Stimulated activated CD8-positive, alpha-beta memory T cell treated with anti-CD3 and anti-CD28 coated beads, Interleukin-7, amount 100 ng/mL, for 1 hour (primary cell): ENCODE measurements at places on chromosomes 11 and 22.
A peak's percentile ranks its signal among the peaks of the same experiment; 100 is the strongest.

- DNase-seq: no peak
These were observed 58.1 kb upstream of the FAM181B start for GRCh38 chr11:82791779-82792178.

DNA sequence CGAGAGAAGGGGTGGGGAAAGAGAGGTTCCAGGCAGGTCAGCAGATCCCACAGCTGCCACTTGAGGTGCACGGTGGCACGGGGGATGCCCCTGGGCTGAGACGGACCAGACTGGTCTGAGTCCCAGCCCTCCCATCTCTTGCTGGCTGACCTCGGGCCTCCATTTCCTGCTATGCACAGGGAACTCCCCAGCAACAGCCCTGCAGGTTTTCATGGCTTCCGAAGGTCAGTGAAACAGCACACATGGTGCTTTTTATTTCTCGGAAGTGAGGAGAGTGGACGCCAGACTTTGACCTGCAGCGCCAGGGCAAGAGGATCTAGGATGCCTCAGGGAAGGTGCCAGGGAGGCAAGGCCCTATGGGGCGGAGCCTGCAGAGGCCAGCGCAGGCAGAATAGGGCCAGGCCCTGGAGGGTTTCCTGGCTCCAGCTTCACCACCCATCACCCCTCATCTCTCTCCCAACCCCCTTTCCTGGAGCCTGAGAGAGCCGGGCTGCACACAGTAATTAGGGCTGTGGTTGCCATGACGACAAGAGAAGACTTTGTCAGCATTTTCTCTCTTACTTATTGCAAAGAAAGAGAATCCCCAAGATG lies 29.5 kb downstream of the SLC22A12 start:
- DNase-seq: no peak

- no peak for DNase-seq
These were observed 71.6 kb downstream of the APIP start for GRCh38 chr11:34844463-34845112.

DNA sequence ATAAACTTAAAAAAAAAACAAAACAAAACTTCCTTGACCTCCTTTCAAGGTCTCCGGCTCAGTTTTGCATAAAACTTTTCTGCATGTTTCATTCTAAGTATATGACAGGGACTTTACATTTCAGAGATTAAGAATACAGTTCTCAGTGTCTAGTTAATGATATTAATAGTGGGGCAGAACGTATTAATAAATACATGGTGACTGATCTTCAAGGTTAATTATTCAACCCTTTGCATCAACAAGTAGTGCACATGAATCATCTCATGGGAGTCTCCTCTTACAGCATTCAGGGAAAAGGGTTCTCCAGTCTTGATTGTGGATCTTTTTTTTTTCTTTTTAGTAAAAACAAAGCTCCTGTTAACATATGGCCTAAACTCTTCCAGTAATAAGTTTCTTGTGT lies 146.8 kb downstream of the KIRREL3 start:
- no peak for DNase-seq

DNA sequence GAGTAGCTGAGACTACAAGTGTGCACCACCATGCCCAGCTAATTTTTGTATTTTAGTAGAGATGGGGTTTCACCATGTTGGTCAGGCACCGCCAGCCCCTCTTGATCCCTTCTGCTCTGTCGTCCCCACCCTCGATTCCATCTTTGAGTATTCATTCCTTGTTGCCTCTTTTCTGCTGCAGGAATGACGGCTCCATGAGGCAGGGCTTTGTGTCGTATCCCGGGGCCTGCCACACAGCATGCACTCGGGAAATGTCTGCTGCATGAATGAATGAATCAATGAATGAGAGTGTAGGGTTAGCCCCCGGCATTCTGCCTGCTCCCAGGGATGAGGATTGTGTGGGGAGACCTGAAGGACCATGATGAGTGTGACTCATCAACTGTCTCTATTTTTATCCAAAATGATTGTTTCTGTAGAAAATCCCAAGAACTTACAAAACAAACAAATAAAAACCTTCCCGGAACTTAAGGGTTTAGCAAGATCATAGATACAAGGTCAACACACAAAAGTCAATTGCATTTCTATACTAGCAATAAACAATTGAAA lies 54.6 kb upstream of the SLC22A12 start:
- DNase-seq: no peak

DNA sequence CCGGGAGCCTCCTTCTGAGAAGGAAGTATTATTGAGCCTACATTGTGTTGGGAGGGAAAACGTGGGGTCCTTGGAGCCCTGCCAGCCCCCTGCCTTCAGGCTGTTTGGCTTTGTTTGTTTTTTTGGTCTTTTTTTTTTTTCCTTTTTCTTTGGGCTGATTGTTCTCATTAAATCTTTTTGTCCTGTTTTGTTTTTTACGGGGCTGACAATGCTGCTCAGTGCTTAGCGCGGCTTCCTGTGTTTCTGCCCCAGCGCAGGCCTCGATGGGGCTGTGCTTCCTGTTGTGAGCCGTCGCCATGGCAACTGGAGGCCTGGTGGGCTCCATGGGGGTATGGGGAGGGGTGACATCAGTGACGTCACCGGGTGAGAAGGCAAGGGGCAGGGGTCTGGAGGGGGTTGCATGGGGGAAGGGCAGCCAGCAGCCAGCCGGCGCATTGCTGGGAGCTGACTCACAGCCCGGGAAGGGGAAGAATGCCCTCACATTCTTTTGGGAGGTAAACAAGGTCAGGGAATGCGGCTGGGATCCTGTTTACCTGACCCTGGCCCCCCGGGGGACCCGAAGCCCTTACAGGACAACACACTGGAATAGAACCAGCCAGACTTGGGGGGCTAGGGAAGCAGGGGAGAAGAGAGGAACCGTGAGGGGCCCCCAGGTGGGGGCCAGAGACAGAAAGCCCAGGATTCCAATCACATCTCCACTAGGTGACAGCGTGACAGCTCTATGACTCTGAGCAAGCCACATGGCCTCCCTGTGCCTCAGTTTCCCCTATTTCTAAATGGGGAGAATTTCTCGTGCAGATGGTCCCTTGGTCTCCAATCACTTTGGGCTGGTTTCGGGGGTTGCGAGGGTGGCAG lies 22.2 kb upstream of the CBX7 start:
- peak; percentile 49 for DNase-seq

DNA sequence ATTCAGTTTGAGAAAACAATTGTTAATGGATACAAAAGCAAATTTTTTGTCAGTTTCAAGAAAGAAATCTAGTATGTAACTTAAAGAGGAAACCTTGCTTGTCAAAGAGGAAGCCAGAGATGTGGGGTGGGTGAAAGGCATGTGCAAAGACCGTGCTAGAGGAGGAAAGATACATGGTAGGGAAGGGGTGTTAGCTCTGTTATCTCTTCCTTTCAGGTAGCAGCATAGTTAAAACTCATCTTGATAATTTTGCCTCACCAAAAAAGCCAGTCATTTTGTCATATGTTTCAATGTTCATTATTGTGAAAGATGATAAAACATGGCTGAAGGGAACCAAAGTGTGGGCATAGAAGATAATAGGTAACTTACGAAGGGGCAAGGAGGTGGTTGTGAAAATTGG lies 2.6 kb upstream of the MS4A2 start:
- no peak for DNase-seq

DNA sequence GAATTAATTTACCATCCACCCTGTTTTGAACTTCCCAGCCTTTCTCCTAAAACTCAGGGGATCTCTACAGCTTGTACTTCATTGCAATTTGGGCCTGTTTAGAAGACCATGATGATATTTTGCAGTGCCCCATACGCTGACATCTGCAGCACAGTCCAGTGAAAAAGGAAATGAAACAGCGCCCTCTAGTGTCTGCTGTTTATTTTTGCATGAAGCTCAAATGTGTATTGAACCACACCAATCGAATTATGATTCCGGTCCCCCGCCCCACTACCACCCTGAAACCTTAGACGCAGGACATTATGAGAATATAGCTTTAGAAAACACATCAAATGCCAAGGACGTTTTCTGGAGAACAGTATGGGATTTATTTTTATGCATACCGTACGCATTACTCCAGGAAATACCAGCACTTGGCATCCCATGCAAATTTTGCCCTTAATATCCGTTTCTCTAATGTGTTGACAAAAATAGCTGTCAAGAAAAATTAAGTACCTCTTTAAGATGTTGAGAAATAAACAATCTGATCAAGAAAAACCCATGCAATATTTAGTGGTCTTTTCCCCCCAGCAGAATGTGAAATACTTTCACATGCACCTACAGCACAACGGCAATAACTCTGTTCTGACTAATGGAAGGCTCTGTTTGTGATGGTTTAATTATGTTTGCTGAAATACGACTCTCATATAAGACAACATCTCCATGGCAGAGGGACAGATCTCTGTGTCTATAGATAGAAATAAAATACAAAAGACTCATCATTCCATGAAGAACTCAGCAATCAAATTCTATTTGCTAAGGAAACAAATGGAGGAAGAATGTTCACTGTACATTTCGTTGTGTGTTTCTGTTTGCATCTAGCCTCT lies 93.9 kb downstream of the TECTA start:
- DNase-seq: peak; percentile 13

DNA sequence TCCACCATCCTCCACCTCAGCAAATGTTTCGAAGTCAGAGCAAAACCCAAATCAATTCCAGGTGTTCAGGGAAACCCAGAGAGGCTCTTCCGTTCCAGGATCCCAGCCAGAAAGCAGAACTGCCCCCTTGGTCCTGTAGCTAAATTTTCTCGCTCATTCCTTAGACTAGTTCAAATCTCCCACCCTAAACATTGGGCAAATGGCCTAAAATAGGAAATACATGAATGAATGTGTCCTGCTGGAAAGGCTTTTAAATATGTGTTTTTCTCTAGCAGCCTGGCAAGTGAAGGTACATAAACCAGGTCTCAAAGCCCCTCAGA lies 89.6 kb downstream of the ETS1 start:
- no peak for DNase-seq

DNA sequence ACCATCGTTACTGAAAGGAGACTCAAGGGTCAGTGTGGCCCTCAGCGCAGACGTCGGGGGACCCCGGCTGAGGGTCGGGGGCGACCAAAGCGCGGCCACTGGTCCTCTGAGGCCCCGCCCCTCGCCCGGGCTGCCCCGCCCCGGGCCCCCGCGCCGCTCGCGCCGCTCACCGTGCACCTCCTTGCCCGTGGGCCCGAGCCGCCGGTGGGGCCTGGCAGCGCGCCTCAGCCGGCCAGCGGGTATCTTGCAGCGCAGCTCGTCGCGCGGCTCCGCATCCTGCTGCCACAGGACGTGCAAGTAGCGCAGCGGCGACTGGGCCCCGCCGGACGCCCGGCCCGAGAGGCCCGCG lies 419 bp downstream of the ANKRD54 start:
- peak; percentile 14 for DNase-seq

- DNase-seq: no peak
These were observed 57.3 kb upstream of the CEP295 start for GRCh38 chr11:93604008-93604660.

DNA sequence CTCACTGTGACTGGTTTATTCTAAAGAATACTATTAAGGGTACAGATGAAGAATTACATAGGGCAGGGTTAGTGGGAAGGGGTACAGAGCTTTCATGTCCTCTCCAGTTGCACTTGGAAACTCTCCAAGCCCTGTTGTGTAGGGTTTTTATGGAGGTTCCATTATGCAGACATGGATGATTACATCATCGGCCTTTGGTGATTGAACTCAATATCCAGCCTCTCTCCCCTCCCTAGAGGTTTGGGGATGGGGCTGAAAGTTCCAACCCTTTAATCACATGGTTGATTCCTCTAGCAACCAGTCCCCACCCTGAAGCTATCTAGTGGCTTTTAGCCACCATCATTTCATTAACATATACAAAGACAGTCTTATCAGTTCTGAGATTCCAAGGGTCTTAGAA lies 472.6 kb downstream of the BUD13 start:
- no peak for DNase-seq
